Posterior cingulate gyrus (tissue), 11 donors: ENCODE measurements at places on chromosomes 5 and 9.

DNA sequence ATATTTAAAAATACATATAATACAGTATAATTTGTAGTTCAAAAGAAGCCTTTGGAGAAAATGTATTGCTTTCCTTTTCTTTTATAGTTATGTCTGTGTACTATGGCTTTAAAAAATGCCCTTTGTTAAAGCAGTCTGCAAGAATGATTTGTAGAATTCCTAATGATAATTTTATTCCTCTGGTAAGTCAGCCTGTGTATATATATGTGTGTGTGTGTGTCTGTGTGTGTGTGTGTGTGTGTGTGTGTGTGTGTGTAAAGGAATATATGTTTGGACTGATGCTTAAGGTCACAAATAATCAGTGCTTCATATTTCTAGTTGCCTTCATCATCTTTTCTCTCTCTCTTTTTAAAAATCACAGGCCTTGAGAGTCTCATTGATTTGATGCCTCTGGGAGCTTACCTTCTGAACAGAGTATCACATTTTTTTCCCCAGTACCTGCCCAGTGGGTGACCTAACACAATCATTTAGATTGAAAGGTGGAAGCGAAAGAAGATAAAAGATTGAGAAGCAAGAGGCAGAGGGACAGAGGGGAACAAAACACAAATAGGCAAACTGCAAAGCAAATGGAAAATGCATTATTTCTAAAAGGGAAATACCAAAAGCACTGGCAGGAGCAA lies 709.2 kb upstream of the DMAC1 start:
- DNase-seq, result no peak

- DNase-seq, result no peak
Measured at GRCh38 chr5:324736-325612, 3.5 kb downstream of the AHRR start.

- no peak for DNase-seq
Measured at GRCh38 chr5:33781286-33781685, 110.5 kb downstream of the ADAMTS12 start.

- DNase-seq, result no peak
Measured at GRCh38 chr9:15972760-15973159, 419.9 kb downstream of the CCDC171 start.

- no peak for DNase-seq
Measured at GRCh38 chr5:431001-431710, 11.8 kb upstream of the EXOC3 start.

- DNase-seq, result peak; percentile 89
Measured at GRCh38 chr9:132059361-132059760, 20.3 kb downstream of the MED27 start.

DNA sequence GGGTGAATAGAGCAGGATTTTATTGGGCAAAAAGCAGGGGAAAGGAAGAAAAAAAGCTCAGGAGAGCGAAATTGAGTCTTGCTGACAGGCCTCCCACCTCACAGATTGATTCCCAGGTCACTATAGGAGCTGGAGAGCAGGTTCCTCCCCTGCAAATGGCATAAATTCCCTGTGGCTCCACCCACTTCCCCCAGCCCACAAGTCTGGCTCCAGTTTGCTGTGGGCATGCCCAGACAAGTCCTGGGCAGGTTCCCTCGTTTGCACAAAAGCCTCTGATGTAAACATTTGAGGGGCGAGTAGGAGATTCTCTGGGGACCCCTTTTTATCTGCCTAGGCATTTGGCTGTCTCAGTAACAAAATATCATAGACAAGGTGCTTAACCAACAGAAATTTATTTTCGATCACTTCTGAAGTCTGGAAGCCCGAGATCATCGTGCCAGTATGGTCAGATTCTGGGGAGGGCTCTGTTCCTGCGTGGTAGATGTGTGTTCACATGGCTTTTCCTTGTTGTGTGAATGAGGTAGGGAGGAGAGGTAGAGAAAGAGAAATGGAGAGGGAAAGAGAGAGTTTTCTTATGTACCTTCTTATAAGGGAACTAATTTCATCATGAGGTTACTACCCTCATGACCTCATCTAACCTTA lies 614.5 kb downstream of the MAT2B start:
- DNase-seq, result no peak

- DNase-seq, result no peak
Measured at GRCh38 chr9:8622871-8623270, 823.3 kb upstream of the DMAC1 start.

- no peak for DNase-seq
Measured at GRCh38 chr9:91802391-91802790, 147.6 kb downstream of the ROR2 start.

DNA sequence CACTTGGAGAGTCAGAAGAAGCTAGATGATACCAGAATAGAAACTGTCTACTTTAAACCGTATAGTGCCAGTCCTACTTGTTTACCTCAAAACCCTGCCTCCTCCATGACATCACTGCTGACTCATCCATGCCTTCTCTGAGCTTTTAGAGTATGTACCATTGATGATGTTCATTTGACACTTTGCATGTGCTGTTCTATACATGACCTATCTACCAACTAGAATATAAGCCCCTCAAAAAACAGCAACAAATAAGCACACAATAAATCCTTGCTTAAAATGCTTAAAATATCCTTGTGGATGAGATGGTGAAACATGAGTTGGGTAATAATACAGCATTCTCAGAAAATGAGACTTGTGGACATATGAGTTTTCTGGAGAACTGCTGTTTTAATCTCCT lies 2.6 kb downstream of the CTNNAL1 start:
- DNase-seq, result no peak

DNA sequence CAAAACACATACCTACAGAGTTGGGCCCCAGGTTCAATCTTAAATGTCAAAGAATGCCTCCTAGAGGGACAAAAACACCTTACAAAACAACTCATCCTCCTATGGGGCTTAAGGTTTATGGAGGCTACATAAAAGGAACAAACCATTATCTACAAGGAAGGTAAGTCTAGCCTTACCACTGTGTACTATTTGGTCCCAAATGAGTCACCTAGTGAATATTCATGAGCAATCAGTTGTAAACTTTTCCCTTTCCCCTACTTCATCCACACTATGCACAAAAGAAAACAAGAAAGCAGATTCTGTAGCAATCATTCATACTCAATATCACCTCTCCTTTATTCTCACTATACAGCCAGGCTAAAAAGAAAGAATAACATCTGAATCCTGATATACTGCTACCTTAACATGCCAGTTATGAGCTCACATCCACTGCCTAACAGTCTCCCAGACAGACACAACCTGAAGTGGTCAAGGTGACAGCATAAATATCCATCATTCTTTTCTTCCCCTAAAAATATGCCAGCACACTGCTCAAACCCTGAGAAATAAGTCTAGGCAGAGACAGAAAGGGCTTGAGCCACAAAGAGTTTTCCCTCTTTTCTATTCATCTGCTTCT lies 6.2 kb downstream of the OXCT1 start:
- no peak for DNase-seq

DNA sequence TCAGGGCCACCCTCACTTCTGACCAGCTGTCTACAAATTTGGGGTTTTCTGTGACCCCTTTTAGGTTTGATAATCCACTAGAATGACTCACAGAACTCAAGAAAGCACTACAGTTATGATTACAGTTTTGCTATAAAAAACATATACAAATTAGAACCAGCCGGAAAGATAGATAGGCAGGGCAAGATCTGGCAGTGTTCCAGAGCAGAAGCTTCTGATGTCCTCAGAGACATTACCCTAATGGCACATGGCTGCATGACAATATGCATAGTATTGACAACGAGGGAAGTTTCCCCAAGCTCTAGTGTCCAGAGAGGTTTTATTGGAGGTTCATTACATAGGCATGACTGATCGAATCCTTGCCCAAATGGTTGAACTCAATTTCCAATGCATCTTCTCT lies 158.1 kb downstream of the RAB3C start:
- DNase-seq, result no peak

DNA sequence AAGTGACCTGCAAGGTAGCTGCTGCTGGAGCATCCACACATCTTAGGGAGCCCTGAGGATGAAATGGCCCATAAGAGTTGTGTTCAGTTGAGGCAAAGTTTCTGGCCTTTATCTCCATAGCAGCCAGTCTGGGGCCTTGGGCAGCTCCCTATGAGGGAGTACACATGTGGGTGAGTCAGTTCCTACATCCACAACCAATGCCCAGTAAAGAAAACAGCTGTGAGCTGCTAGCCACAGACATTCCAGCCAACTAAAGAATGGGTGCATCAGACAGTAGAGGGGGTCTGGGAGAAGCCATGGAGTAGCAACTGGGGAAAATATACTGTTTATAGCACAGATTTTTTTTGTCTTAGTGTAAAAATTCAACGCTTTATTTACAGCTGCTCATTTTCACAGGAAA lies 720.7 kb downstream of the TLE1 start:
- no peak for DNase-seq

DNA sequence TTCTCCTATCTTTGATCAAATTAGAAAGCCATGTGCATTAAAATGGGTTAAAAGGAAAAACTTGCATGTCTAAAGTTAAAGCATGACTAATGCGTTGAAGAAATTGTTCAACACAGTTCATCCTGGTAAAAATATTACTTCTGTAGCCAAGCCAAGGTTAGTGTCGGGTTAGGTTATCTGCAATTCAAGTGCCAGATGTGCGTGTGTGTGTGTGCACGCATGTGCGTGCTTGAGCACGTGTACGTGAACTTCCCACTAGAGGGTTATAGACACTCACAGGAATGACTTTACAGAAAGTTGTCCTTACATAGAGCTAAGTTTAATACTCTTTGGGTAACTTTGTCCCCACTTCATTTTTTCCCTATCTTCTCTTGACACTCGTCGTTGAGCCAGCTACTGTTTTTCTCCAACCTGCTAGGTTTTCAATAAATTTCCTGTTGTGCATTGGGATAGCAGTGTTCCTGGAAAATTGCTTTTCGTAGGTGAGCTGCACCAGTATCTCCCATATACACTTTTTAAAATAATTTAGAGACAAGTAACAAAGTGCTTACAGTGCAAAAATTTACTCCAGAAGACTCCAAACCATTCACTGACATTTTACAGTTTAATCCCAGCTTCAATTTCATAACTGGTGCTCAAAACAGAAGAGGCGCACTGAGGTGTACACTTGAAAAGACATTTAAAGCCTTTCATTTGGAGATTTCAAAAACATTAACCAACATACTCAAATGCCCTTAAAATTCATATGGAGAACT lies 353.8 kb downstream of the NFIB start:
- DNase-seq, result no peak

DNA sequence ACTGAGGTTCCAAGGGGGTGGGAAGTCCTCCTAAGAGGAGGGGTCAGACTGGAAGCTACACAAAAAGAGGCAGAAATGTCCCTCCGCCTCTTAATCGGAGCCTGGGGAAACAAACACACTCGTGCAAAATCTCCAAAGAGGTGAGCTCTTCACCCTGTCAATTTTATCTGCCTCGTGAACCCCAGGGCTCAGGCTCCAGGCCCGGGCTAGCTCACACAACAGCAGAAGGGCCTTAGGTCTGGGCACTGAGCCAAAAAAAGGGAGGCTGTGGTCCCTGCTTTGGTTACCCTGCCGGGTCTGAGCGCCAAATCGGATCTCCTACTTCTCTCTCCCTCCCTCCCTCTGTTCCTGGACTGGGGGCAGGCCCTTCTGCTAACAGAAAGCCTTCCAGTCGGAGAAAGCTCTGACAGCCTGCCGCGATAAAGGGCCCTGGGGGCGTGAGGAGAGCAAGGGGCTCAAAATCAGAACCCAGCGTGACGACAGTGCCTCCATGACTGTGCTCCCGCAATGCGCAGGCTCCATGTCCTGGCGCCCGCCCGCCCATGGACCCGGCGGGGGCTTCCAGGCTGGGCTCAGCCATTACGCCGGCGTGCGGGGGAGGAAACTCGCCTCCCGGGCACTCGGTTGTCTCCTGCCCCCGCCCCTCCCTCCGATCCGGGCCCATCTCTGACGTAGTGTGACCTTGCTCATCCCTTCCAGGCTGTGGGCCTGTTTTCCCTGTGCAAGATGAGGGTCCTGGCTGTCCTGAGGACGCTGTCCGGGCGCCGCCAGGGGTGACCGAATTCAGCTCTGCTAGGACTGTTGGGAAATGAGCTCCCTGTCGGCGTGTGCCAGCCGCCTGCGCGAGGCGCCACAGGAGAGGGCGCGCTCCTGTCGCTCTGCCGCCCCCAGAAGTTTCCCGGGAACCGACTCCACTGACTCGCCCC lies 865 bp upstream of the SLC22A4 start:
- DNase-seq, result peak; percentile 85

- no peak for DNase-seq
Measured at GRCh38 chr5:13865312-13865711, 79.2 kb downstream of the DNAH5 start.

- DNase-seq, result no peak
Measured at GRCh38 chr5:131265311-131265803, 1.5 kb downstream of the CDC42SE2 start.

DNA sequence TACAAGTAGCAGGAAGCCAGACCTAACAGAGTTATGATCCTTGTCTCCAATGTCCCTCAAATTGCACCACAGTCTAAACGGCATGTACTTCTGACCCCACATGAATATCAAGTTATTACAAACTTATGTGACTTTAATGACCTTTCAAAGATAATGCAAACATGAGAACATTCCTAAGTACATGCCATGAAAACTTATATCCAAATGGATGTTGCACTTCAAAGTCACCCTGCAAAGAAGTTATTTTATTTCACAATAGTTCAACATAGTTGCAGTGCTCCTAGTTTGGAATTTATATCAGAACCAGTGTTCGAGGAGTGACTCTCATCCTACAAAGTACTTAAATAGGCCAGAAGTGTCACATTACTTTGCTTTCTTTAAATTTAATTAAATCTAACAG lies 41.2 kb upstream of the ITGA1 start:
- DNase-seq, result no peak

DNA sequence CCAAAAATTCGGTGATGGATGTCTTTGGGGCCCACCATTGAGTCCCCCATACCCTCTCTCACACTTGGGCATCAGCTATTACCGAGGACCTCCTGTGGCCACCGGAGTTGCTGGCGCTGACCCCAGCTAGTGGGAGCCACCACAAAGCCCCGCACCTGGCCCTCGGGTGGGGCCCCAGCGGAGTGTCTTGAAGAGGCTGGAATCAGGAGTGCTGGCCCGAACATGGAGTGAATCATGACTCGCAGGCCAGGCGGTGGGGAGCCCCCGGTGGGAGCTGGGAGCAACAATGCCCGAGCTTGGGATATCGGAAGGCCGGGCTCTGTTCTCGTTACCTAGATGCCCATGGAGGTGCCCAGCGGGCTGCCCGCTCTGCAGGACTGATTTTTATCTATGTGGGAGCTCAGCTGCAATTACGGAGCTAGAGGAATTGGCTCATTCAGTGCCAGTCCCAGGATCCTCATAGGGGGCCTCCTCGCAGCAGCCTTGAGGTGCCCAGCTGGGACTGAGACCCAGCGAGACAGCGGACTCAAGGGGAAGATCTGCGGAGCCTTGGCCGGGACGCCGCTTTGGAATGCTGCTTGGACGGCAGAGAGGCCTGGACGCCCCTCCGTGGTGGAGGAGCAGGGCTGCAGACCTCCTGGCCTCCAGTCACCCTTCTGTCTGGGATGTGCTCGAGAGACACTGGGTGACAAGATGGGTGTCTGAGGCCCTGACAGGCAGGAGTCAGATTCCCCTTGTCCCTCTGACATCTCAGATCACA lies 70.8 kb downstream of the PSMB7 start:
- peak; percentile 29 for DNase-seq

- DNase-seq, result no peak
Measured at GRCh38 chr5:18091142-18091541, 456.9 kb downstream of the TAF11L14 start.
